Vagina (tissue), 2 donors: ENCODE measurements at places on chromosomes 6 and 20.

- no peaks in the 10 kb centered on the region for H3K27me3 ChIP-seq
- no peak overlapping the region for H3K27ac ChIP-seq
- no peaks in the 10 kb centered on the region for H3K36me3 ChIP-seq
- H3K4me3 ChIP-seq, result no peak overlapping the region
Measured at GRCh38 chr20:9035126-9035525, 33.8 kb upstream of the PLCB4 start.

DNA sequence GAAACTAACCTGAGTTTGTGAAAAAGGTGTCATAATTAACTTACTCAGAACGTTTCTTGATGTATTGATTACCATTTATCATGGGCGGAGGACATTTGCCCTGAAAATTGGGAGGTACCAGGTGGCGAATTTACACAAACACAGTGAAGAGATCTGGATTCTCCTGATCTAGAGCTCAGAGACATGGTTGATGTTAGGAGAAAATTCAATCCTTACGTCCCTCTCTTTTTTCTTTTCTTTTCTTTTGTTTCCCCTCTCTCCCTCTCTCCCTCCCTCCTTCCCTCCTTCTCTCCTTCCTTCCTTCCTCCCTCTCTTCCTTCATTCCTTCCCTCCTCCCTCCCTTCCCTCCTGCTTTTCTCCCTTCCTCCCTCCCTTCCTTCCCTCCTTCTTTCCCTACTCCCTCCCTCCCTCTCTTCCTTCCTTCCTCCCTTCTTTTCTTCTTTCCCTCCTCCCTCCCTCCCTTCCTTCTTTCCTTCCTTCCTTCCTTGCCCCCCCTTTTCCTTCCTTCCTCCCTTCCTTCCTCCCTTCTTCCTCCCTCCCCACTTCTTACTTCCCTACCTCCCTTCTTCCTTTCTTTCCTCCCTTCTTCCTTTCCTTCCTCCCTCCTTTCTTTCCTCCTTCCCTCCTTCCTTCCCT, 234.1 kb downstream of the OTOR start:
- no peak for DNase-seq
- H3K4me3 ChIP-seq, result no peak overlapping the region
- H3K27ac ChIP-seq, result no peak overlapping the region
- no peaks in the 10 kb centered on the region for H3K4me1 ChIP-seq
- H3K27me3 ChIP-seq, result no peaks in the 10 kb centered on the region

DNA sequence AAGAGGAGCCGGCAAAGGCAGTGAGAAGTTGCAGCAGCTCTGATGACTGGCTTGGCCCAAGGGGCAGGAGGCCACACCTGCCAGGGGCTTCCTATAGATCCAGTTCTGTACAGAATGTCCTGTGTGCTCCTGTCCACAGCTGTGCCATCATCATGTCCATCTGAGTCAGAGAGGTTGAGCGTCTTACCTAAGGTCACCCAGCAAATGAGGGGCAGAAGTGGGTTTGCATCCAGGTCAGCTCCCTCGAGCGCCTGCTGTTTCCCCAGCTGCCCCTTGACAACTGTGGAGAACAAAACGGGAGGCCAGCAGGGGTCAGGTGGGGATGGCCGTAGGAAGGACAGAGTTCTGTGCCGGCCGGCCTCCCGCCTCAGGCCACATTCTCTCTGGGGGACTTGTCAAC, 47.6 kb downstream of the DLGAP4 start:
- no peak for DNase-seq
- no peaks in the 10 kb centered on the region for H3K27me3 ChIP-seq
- H3K4me1 ChIP-seq, result no peaks in the 10 kb centered on the region
- no peaks in the 10 kb centered on the region for H3K36me3 ChIP-seq

DNA sequence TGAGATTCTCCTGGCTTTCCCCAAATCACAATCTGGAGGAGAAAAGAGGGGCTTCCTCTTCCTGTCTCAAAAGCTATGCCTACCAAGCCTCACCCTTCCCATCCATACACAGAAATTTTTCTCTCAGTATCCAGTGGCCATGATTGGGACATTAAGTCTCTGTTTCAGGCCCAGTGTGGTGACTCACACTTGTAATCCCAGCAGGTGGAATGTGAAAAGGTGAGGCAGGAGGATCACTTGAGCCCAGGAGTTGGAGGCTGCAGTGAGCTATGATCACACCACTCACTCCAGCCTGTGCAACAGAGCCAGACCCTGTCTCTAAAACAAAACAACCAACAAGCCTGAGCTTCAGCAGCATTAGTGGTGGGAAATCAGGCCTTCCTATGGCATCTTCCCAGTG, 210.0 kb downstream of the OGFRL1 start:
- H3K36me3 ChIP-seq, result no peaks in the 10 kb centered on the region
- H3K4me1 ChIP-seq, result no peaks in the 10 kb centered on the region
- DNase-seq, result no peak
- H3K27ac ChIP-seq, result no peak overlapping the region

DNA sequence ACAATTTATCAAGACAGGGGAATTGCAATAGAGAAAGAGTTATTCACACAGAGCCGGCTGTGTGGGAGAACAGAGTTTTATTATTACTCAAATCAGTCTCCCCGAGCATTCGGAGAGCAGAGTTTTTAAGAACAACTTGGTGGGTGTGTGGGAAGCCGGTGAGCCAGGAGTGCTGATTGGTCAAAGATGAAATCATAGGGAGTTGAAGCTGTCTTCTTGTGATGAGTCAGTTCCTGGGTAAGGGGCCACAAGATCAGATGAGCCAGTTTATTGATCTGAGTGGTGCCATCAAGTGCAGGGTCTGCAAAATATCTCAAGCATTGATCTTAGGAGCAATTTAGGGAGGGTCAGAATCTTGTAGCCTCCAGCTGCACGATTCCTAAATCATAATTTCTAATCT, 50.0 kb upstream of the ECI2 start:
- no peak overlapping the region for H3K27ac ChIP-seq
- H3K36me3 ChIP-seq, result no peaks in the 10 kb centered on the region
- H3K4me3 ChIP-seq, result no peak overlapping the region
- DNase-seq, result no peak

- DNase-seq, result no peak
- H3K36me3 ChIP-seq, result no peaks in the 10 kb centered on the region
- H3K4me3 ChIP-seq, result no peak overlapping the region
- H3K4me1 ChIP-seq, result no peaks in the 10 kb centered on the region
- no peak overlapping the region for H3K27ac ChIP-seq
Measured at GRCh38 chr20:46046588-46047310, 17.7 kb downstream of the SLC12A5 start.

GRCh38 chr6:135393289-135393688, 104.3 kb downstream of the AHI1 start:
- no peaks in the 10 kb centered on the region for H3K27me3 ChIP-seq
- no peaks in the 10 kb centered on the region for H3K4me1 ChIP-seq
- DNase-seq, result no peak
- H3K27ac ChIP-seq, result no peak overlapping the region
- no peak overlapping the region for H3K4me3 ChIP-seq
- peaks cover 5% of the 10 kb centered on the region for H3K36me3 ChIP-seq

DNA sequence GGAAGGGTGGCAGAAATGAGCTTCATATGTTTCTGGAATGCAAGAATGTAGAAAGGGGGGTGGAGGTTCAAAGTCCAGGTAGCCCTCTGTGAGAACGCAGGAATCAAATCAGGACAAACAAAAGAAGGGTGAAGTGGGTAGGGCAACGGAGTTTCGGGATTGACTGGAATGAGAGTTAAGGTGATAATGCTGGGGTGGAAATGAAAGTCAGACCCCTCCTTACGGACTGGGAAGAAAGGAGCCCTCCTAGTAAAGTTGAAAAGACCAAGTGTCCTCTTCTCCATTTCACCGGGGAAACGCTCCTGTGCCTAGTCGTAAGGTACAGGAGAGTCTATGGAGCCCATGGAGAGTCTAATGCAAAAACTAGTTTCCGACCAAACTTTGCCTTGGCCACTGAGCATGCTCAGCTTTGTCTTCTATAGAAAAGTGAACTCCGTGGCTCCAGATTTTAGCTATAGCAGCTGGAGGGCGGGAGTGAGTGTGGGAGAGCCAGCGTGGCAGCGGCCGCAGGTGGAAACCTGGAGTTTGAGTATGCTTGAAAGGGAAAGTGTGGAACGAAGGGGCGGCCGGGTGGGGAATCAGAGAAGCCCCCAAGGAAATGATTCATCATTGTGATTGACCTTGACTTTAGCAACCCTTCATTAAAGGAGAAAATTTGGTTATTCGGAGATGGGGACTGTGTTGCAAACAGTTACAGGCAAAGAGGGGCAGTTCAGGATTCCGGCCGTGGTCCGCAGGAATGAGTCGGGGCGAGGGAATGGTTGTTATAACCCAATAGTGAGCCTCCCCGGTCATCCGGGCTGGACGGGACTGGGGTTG, 1.3 kb upstream of the LRRC1 start:
- no peaks in the 10 kb centered on the region for H3K27me3 ChIP-seq
- peak overlapping the region; percentile 93 for H3K4me3 ChIP-seq
- peak overlapping the region; percentile 77 for H3K27ac ChIP-seq
- DNase-seq, result no peak
- H3K36me3 ChIP-seq, result no peaks in the 10 kb centered on the region

DNA sequence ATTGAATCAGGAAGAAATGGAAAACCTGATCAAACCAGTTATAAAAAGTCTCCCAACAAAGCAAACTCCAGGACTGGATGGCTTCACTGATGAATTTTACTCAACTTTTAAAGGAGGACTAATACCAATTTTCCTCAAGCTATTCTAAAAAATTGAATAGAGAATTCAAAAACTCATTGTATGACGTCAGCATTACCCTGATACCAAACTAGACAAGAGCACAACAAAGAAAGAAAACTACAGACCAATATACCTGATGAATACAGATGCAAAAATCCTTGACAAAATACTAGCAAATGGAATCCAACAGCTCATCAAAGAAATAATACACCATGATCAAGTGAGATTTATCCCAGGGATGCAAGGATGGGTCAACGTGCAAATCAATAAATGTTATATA, 172.9 kb downstream of the FNDC1 start:
- no peaks in the 10 kb centered on the region for H3K36me3 ChIP-seq
- H3K4me1 ChIP-seq, result no peaks in the 10 kb centered on the region
- no peak overlapping the region for H3K27ac ChIP-seq
- DNase-seq, result no peak

- H3K36me3 ChIP-seq, result no peaks in the 10 kb centered on the region
- H3K27me3 ChIP-seq, result no peaks in the 10 kb centered on the region
- H3K27ac ChIP-seq, result no peak overlapping the region
Measured at GRCh38 chr6:5869261-5869660, 137.5 kb downstream of the NRN1 start.

DNA sequence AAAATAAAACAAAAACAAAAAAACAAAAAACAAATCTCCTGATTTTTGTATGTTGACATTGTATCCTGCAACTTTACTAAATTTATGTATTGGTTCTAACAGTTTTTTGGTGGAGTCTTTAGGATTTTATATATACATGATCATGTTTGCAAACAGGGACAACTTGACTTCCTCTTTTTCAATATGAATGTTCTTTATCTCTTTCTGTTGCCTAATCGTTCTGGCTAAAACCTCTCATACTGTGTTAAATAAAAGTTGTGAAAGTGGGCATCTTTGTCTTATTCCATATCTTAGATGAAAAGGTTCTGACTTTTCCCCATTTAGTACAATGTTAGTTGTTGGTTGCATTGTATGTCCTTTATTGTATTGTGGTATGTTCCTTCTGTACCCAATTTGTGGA, 261.7 kb upstream of the NOX3 start:
- no peak overlapping the region for H3K27ac ChIP-seq
- H3K4me3 ChIP-seq, result no peak overlapping the region
- DNase-seq, result no peak
- H3K4me1 ChIP-seq, result no peaks in the 10 kb centered on the region

- no peaks in the 10 kb centered on the region for H3K27me3 ChIP-seq
- H3K4me1 ChIP-seq, result peaks cover 10% of the 10 kb centered on the region
- H3K4me3 ChIP-seq, result no peak overlapping the region
- no peak for DNase-seq
Measured at GRCh38 chr6:37493661-37493995, 6.1 kb downstream of the CCDC167 start.

DNA sequence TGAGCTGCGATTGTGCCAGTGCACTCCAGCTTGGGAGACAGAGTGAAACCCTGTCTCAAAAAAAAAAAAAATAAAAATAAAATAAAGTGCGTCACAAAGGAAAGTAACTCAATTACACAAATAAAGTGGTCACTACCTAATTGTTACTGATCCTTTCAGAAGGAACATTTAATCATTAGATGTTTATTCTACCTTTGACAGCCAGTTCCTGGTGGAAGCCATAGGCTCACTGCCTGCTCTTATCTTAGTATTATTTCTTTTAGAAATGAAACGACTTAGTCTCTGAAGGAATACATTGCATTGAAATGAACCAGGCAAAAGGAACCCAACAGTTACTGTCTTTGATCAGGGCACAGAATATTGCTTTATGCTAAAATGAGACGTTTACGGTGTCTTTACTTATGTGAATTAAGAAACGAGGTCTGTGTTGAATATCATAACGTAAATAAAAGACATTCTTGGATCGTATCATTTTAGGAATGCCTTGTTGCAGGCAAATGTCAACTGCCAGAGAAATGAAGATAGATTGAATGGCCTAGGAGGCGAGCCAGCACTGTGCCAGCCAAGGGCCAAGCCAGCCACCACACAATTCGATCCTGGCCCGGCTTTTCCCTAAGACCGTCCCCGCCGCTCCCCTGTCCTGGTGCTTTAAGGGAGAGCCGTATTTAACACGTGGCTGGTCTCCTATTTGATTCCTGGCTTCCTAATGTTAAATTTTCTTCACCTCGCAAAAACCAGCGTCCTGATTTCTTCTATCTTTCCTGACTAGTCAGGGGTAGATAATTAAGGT, 136.7 kb upstream of the GMDS start:
- no peaks in the 10 kb centered on the region for H3K36me3 ChIP-seq
- peaks cover 7% of the 10 kb centered on the region for H3K4me1 ChIP-seq
- no peak for DNase-seq
- H3K27me3 ChIP-seq, result no peaks in the 10 kb centered on the region
- H3K27ac ChIP-seq, result no peak overlapping the region
- H3K4me3 ChIP-seq, result no peak overlapping the region

- H3K36me3 ChIP-seq, result no peaks in the 10 kb centered on the region
- H3K4me3 ChIP-seq, result no peak overlapping the region
- DNase-seq, result no peak
- no peak overlapping the region for H3K27ac ChIP-seq
- H3K27me3 ChIP-seq, result no peaks in the 10 kb centered on the region
- H3K4me1 ChIP-seq, result no peaks in the 10 kb centered on the region
Measured at GRCh38 chr20:36199345-36200257, 36.7 kb upstream of the AAR2 start.

- no peak for DNase-seq
- no peak overlapping the region for H3K27ac ChIP-seq
- no peak overlapping the region for H3K4me3 ChIP-seq
Measured at GRCh38 chr6:106849676-106850332, 124.7 kb downstream of the CD24 start.
